ENCODE measurements at places on chromosomes 1 and 21.
A peak's percentile ranks its signal among the peaks of the same experiment; 100 is the strongest.

DNA sequence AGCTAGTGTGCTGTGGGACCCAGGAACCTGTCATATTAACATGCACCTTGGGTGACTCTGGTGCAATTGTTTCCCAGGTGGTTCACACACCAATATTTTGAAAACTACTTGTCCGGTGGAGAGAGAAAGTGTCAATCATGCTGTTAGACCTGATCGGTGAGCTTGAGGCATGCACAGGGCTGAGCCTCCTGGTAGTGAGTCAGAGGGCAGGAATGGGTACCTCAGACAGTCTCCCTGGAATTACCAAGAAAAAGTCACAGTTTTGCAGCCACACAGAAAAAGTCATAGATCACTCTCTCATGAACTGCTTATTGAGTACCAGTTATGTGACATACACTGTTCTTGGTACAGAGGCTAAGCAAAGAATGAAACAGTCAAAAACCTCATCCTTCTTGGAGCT is 140.1 kb upstream of the NFIA start:
- no peak for DNase-seq

DNA sequence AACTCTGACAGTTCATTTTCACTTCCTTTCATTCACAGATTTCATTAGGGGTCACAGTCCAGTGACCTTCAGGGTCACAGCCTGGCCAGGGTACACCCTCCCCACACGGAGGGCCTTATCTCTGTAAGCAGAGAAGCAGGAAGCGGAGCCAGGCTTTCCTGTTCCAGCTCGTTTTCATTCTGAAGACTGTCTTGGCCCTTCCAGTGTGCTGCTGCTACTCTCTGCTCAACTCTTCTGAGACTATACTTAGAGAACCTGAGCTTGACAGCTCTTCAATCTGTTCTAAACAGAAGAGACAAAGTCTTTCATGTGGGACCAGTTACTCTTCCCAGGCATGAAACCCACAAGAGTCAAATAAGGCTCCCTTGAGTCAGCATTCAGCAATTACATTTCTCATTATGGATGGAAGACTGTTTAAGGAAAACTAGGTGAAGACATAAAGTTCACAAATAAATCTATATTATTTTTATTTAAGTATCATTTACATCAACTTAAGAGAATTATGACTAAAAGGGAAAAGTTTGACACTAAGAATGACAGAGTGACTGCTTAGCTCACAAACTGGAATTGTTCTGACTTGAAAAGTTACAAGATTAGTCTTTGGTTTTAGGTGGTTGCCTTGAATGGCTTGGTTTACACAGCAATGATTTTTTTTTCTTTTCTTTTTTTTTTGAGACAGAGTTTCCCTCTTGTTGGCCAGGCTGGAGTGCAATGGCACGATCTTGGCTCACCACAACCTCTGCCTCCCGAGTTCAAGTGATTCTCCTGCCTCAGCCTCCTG is 4.8 kb upstream of the TDRD10 start:
- no peak for DNase-seq

DNA sequence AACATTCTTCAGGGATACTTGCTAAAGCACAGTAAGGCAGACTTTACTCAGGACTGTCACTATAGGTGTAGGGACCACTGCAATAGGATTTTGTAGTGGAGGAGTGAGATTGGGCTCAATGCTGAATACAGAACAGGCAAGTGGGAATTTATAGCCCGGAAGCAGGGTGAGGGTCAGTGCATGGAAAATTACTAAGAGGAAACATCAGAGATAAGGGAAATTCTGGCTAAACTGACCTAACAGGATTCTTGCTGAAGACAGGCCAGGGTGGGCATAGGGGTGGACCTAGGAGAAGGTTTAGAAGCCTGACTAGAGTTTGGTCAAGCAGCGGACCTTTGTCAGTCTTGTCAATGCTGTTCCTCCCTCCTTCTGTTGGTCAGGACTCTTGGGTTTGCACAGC is 20.8 kb upstream of the ZNF362 start:
- no peak for DNase-seq

- no peak for DNase-seq
These were observed 396.2 kb downstream of the PLPP3 start for GRCh38 chr1:56183151-56183550.

- DNase-seq, result no peak
These were observed 312.4 kb downstream of the HMCN1 start for GRCh38 chr1:186046437-186047211.

DNA sequence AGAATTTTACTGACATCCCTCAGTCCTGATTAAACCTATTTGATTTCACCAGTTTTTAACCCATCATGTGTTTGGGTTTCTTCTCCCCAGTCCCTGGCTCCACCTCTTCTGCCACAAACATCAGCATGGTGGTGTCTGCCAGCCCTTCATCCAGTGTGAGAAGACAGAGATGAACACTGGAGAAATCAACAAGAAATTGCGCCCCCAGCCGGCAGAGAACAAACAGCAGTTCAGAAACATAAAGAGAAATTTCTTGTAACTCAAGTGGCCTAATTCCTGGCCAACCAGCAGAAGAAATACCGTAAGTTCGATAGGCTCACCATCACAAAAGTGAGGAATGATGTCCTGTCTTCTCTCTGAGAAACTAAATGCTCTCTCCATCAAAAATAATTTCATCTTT is 18.3 kb downstream of the S100A11 start:
- no peak for DNase-seq

DNA sequence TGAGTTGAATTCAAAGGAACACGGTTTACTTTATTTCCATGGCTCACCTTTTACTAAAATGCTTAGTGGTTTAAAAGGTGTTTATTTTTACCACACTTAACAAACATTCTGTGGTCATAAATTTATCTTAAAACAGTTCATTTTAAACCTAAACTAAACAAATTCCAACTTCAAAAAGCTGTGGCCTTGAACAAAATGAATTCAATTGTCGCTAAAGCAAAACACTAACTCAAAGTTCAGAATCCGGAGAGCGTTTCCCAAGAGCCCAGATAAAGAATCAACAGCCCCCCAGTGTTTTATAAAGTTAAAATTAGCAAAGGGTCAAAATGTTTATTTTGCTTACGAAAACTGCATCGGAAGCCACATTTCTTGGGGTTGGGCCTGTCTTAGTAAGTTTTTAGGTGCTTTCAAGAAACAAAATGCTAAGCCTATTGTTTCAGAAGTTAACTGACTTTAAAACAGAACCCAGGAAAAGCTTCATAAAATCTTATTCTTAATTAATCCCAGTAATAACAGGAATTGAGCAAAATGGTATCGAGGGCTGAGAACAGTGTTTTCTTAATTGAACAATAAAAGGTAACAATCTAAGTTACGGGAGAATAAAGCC is 1.3 kb downstream of the PUM1 start:
- no peak for DNase-seq

DNA sequence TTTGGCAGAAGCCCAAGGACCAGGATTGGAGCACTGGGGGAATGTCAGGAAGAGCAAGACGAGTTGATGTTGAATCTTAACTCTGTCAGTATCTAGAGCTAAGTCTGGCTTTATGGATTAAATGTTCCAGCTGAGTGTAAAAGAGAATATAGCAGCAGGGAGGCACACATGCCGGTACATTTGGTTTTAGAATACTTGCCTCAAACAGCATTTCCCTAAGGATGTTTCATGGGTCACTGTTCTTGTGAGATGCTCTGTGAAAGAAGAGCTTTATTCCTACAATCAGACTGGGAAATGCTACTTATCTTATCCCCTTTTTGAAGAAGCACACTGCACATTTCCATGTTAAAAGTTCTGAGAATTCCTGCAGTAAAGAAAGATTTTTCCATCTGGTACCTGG is 440.3 kb upstream of the B3GALT2 start:
- DNase-seq, result no peak

DNA sequence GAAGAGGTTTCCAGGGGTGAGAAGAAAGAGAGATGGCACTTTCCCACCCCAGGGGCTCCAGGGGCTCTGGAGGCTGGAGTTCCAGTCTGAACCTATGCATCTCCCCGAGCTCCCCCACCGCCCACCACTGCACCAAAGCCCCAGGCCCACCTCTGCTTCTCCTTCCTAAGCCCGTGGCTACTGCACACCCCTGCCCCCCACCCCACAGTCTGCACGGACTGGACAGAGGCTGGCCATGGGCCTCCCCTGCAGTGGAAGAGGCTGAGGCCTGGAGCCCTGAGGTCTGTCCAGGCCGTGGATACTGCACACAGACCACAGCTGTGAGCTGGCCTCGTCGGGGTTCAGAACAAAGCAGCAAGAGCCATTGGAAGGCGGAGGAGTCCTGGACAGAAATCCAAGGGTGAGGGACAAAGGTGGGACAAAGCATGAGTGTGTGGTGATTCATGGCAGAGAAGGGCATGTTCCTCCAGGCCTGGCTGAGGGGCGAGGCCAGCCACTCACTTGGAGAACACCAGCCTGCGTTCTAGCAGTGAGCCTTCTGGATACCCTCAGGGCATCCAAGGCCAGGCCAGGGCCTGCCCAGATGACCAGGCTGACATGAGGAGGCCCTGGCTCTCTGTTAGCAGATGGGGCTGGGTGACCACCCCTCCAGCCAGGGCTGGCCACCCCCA is 244.8 kb upstream of the VAMP3 start:
- no peak for DNase-seq

GRCh38 chr1:179229214-179230140 is at the start of gene ABL2:
Gene ABL2, minus strand, starts transcription at chr1:179229677. Its CDS starts 280 bp downstream, at chr1:179229397.
- DNase-seq, result peak; percentile 73

DNA sequence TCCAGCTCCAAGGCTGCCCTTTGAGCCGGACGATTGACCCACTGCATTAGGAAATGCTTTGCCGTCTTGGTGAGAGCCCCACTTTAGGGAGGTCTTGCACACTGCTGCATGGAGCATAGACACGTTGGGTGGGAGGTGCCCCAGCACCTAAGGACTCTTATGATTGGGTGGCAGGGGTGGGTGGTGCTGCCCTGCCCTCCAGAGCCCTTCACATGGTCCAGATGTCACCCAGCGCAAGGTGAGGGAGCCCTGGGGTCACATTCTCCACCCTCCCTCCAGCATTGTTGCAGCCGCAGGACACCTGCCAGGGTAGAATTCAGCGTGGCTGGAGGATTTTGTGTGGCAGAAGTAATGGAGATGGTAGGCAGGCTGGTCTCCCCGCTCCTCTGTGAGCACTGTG is 137.4 kb upstream of the COL6A1 start:
- peak; percentile 48 for DNase-seq

DNA sequence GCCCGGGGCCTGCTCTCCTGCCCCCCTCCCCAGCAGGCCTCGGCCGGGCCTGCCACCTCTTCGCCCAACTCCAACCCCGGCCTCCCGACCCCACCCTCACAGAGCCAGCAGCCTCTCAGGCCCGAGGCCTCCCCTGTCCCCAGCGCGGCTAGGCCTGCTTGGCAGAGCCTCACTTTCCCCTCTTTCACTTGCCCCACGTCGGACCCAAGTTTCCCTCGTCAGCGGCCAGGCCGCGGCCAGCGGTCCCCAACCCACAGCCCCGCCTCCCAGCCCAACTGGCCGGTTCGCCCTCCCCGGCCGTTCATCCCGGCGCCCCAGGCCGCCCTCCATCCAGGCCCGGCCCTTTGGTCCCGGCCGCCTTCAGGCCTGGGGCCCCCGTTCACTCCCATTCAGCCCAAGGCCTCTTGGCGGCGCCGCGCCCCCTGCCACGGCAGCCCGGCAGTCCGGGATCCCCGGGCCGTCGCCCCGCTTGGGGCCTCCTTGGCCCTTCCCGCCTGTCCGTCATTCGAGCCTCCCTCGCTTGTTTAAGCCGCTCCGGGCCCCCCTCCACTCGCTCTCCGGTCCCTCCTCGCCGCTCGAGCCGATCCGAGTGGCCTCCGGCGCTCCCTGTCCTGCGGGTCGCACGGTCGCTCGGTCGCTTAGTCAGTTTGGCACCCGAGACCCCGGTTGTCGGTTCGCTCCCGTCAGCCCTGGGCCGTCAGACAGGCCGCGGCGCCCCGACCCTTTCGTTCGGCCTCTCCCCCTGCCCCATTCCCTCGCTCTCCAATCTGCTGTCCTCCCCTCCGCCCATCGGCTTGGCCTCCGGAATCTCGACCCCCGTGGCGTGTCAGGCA is 1.4 kb downstream of the LRRC41 start:
- DNase-seq, result peak; percentile 74

- DNase-seq, result no peak
These were observed 38.7 kb downstream of the GJA5 start for GRCh38 chr1:147721716-147722115.

Measured in type B pancreatic cell (in vitro differentiated cells).